T-helper 2 cell (primary cell): ENCODE measurements at places on chromosomes 7 and 10.

DNA sequence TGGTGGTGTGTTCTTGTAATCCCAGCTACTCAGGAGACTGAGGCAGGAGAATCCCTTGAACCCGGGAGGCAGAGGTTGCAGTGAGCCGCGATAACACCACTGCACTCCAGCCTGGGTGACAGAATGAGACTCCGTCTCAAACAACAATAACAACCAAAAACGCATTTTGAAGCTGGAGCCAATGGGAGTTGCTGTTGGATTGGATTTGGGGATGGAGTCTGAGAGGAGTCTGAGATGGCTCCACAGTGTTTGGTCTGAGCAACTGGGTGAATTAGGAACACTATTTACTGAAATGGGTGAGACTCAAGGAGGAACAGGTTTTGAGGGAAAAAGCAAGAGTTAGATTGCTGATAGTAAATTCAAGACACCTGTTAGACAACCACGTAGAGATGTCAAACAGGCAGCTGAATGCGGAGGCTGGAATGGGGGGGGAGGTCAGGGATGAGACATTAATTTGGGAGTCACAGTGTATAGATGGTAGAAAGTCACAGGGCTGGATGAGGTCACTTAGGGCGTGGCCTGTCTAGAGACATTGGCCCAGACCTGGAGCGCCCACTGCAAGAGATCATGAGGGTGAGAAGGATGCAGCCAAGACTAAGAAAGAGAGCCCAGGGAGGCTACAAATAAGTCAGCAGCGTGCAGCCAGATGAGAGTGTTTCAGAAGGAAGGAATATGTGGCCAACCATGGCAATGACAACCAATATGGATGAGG is 56.4 kb downstream of the CYCS start:
- DNase-seq: no peak

DNA sequence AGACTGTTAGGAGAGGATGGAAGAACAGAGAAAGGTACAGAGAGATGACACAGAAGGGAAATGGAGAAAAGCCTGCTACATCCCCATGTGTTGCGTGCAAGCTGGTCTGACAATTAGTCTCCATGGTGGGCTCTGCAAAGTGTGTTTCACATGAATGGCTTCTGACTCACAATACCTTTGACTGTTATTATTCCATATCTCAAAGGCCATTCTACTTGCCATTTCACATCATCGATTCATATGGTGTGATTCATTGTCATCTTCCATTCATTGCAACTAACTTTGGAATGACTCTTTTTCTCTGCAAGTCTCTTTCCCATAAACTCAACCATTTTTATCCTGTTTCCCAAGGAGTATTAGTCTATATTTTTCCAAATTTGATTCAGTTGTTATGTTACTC is 208.9 kb upstream of the INHBA start:
- no peak for DNase-seq

- DNase-seq: no peak
These were observed 240.0 kb upstream of the IMMP2L start for GRCh38 chr7:111802194-111802772.

- DNase-seq: no peak
These were observed 118.3 kb downstream of the SEM1 start for GRCh38 chr7:96591159-96591899.

GRCh38 chr10:73876157-73876556 is 1.8 kb upstream of the CAMK2G start:
- DNase-seq: no peak

GRCh38 chr10:61754587-61755550 is 92.1 kb downstream of the CABCOCO1 start:
- no peak for DNase-seq

- no peak for DNase-seq
These were observed 114.9 kb downstream of the HDAC9 start for GRCh38 chr7:18610331-18610948.

- no peak for DNase-seq
These were observed 58.8 kb downstream of the SHH start for GRCh38 chr7:155753446-155753965.

- no peak for DNase-seq
These were observed at the start of gene TCERG1L for GRCh38 chr10:131311661-131312477. TCERG1L (minus strand) TSS chr10:131311721; CDS start chr10:131311635, 86 bp downstream.
